ENCODE measurements at places on chromosomes 2 and 18.

GRCh38 chr2:673615-674320 lies 3.4 kb downstream of the TMEM18 start:
- DNase-seq, result no peak

GRCh38 chr18:38868757-38869156 lies 1303.2 kb upstream of the CELF4 start:
- no peak for DNase-seq

DNA sequence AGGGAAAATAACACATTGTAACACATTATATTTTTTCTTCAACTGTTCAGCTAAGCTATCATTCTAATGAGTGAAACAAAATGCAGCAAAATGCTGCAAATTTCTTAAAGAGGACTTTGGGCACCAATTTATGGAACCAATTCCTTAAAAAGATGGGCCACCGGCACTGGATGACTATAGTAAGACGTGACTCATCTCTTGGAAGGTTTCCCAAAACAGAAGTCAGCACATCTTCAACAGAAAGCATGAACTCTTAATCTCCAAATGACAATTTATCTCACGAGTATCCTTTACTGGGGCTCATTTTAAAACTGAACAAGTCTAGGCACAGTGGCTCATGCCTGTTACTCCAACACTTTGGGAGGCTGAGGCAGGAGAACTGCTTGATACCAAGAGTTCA lies 213.4 kb downstream of the CDH20 start:
- no peak for DNase-seq

GRCh38 chr18:2966560-2966959 lies 46.4 kb downstream of the LPIN2 start:
- no peak for DNase-seq

DNA sequence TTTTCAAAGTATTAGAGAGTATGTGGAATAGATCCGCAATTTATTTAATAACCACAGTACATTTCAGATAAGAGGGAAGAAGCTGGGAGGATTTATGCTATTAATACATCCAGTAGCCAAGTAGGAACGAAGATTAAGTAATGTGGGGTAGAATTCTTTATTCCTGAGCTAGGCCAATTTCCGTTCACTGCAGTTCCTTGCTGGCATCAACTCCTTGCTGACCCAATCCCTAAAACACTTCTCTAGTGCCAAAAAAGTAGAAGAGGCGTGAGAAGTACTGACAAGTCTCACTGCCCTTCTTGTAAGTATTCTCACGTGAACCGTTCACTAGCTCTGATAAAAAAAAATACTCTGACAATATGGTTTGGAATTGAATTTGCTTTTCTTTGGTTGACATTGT lies 211.4 kb downstream of the EPHA4 start:
- no peak for DNase-seq

GRCh38 chr2:113407446-113408099 lies 29.9 kb upstream of the ZNG1B start:
- no peak for DNase-seq

DNA sequence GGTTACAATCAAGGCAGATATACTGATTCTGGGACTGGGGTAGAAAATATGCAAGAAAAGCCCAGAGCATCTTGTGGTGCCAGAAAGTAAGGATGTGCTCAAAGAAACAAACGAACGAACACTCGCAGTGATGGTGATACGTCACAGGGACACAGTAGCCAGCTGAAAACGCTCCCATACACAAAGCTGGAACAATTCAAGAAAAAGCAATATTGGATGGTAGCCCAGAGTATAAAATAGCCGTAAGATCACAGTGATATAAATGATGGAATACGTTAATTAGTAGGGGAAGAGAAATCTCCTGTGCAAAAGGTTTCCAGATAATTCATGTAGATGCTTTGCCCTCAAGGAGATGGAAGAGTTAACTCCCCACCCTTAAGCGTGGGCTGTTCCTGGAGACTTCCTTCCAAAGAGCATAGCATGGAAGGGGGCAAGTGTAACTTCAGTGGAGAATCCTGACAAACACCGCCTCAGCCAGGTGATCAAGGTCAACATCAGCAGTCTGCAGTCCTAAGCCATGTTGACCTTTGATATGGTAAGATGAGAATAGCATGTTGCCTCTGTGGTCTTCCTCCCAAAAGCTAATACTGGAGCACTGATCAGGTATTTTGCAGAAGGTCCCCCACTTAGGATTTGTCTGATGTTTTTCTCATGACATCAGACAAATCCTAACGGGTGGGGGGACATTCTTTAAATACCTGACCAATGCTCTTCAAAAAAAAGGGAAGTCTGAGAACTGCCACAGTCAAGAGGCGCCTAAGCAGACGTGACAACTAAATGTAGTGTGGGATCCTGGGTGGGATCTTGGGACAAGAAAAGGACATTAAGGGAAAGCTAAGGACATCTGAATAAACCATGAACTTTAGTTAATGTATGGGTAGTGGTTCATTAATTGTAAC lies 99.0 kb downstream of the NCK2 start:
- DNase-seq, result no peak

DNA sequence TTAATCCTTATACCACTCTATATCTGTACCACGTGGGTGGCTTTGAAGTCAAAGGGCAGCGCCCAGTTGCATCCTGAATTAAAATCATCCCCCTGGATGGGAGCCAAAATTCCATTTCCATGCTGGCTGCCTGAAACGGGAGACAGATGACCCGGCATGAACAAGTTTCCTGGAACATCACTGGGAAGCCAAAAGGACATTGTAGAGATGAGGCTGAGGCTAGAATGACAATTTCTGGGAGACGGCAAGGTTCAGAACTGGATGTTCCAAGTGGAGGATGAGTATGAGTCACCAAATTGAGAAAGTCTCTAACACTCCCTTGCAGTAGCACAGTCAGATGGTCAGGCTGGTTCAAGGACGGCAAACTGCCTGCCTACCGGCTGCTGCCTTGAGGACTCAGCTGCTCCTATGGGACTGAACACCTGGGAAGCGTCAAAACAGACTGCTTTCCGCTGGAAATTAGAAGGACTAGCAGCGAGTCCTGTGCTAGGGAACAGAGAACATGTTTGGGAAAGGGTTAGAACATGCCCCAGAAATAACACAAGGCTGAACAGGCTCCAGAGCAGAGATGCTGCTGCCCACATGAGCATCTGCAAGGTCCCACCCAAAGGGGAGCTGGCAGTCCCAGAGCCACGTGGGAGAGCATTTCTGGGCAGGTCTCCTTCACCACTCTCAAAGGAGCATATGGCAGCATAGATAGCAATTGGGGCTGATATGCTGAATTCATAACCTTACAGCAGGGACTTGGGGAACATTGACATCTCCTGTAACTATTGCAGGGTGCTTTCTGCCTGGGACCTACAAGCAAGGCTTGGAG lies 32.0 kb downstream of the YPEL5 start:
- peak; percentile 27 for DNase-seq

GRCh38 chr2:122186761-122187222 lies 431.3 kb downstream of the TSN start:
- no peak for DNase-seq

DNA sequence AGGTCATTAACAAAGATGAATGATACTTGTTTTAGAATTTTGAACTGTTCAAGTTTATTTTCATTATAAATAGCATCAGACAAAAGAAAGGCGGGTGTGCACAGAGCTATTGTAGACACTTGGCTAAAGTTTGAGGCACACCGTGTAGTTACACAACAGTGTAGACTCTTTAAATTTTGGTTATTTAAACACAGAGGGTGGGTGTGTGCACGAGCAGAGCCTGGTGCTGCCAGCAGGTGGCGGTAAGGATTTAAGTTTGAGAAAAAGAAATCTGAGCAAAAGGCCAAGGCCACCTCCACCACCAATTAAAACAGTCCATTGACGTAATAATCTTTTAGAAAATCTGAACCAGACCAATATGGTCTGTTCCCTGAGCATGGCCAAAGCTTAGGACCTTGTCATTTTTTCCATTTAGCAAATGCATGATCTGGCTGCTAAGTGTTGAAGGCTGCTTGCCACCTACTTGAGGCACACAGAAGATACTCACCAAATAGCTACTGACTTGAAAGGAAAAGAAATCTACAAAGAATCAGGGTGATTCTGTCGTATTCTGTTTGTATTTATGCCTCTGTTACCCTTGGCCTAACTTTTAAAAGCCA lies 14.3 kb downstream of the COPS7B start:
- peak; percentile 71 for DNase-seq

DNA sequence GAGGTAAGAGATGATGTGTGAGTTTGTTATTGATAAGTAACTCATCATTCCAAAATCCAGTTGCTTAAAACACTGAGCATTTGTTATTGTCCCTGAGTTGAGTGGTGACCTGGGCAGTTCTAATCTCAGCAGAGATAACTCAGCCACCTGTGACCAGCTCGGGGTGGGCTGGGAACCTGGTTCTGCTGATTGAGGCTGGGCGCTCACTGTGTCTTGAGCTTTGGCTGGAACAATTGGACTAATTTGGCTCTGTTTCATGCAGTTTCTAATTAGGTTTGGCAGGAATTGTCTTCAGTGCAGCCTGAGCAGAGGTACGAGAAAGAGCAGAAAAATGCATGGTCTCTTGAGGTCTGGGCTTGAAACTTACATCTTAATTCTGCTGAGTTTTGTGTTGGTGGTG lies 144.7 kb downstream of the RNF144A start:
- DNase-seq, result peak; percentile 76

- no peak for DNase-seq
Measured at GRCh38 chr2:11669454-11670291, at the start of gene NTSR2. Gene NTSR2, minus strand, starts transcription at chr2:11670195. Its CDS starts 66 bp downstream, at chr2:11670129.

- no peak for DNase-seq
Measured at GRCh38 chr2:224217233-224217961, 178.3 kb upstream of the SERPINE2 start.

GRCh38 chr18:54777118-54777791 lies 51.0 kb upstream of the RAB27B start:
- no peak for DNase-seq

- no peak for DNase-seq
Measured at GRCh38 chr2:33616873-33617272, 17.8 kb upstream of the FAM98A start.

GRCh38 chr2:85741833-85742455 lies 11.8 kb upstream of the ATOH8 start:
- DNase-seq, result no peak

GRCh38 chr2:25624635-25625034 lies 48.7 kb downstream of the DTNB start:
- no peak for DNase-seq

- no peak for DNase-seq
Measured at GRCh38 chr2:41900101-41900577, 147.7 kb upstream of the PKDCC start.

DNA sequence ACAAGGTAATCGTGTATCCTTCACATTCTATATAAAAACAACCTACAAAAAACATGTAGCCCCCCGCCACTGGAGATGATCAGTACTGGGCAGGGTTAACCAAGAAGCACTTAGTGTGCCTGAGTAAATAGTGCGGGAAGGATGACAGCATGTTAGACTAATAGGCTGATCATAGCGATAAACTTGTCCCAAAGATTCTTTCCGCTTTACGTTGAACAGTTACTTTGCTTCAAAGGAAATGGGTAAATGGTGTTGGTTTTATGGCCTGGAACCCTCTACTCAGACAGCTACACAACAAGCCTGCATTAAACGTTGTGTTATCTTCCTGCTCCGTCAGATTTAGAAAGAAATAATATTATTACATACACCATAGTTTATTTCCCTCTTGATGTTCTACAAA lies 67.7 kb downstream of the CTAGE1 start:
- no peak for DNase-seq

- no peak for DNase-seq
Measured at GRCh38 chr2:127479219-127479825, 47.0 kb downstream of the IWS1 start.

- no peak for DNase-seq
Measured at GRCh38 chr2:86706220-86706619, 13.9 kb upstream of the RMND5A start.

DNA sequence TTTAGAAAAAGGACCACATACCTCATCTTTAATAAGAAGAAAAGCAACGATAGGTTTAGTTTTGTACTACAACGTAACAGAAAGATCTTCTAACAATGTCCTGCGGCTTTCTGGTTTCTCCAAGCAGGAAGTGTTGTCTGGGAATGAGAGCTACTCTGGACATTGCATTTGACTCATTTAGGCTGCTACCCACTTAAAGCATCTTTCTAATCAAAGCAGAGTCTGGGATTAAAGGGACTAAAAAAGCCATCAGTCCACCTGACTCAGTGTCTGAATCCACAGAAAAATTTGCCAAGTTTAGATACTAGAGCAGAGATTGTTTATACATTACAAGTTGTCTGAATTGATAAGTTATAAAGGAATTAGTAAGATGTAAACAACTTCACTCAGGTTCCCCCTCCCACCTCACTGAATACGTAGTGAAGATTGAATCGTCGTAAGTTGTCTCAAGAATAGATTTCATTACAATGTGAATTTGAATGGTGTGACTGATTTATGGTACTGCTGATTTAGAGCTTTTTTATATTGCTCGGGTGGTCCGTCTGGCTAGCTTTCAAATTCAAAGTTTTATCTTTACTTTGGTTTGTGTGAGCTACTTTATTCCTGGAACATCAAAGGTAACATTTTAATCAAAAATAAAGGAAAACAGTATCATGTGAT lies 70.2 kb upstream of the SMIM21 start:
- no peak for DNase-seq

- no peak for DNase-seq
Measured at GRCh38 chr18:47846431-47846830, 84.0 kb downstream of the SMAD2 start.

GRCh38 chr2:115161771-115162493 lies 719.5 kb downstream of the DPP10 start:
- no peak for DNase-seq

DNA sequence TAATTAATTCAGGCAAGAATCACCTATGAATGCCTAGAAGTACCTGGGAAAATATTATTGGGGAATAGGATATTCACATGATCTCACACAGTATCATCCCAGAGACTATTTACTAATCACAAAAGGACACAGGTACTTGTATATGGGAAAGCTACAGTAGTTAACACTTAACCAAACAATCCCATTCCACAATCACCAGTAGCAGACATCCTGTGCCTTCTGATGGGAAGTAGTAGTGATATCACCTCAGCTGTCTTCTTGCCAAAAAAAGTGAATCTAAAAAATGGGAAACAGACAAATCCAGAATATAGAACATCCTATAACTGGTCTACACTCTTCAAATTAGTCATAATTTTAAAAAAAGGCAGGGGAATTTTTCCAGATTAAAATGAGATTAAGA lies 75.6 kb upstream of the CCDC150 start:
- DNase-seq, result no peak

DNA sequence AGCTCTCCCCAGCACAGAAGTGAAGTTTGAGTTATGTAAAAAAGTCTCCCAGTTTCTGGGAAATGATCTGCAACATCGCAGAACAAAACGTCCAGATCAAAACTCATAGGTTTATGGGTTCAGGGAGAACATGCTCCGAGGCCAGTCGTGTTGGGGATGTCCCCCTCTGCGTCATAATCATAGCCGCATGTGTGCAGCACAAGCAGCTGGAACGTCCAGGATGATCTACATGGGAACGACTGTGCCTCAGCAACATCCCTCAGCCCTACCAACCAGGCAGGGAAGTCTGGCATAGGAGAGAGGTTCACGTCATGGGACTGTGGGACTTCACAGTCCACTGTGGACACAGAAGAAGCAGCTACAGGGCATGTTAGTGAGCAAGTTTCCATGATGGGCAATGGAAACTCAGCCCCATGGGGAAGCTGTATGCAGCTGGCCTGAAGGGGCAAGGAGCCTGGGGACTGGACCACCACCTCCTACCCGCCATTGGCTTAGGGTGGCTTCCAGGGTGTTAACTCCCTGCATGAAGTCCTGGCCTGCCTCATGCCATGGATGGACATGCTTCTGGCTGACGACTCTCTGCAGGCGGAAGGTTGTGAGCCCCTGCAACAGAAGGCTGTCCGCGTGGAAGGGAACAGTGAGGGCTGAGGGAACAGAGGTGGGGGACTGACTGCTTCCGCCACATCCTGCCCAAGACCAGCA lies 96.9 kb downstream of the COPS8 start:
- no peak for DNase-seq

Data from BE2C (cell line).